Transverse colon (tissue), 4 donors: ENCODE measurements at places on chromosomes 7 and 10.

- DNase-seq: no peak
Observed at GRCh38 chr10:54396031-54396430, 405.0 kb downstream of the PCDH15 start.

DNA sequence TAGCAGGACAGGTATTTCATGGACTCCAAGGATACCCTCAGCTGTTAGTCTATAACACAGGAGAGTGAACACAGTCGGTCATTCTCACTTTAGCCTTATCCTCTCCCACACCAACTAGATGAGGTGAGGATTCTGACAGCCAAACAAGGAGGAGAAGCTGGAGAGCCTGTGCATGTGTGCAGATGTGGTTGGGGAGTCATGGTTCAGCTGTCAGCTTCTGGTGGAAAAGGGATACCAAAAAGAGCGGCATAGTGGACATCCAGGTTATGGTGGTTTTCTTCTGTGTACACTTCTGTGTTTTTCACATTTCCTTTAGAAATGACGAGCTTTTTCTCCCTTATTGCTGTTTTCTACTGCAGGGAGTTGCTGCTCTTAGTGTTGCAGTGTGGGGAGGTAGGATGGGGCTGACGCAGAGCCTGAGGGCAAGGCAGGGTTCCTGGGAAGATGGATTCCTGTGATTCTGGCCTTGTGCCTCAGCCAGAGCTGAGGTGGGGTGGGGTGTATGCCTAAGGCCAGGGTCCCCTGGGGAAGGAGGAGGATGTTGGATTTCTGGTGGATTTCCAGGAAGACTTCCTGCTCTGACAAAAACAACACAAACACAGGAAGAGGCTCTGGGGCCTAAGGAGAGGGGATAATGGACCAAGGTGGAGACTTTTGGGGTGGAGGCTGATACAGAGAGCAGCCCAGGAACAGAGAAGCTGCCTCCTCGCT lies 26.6 kb downstream of the PLAU start:
- DNase-seq: no peak

DNA sequence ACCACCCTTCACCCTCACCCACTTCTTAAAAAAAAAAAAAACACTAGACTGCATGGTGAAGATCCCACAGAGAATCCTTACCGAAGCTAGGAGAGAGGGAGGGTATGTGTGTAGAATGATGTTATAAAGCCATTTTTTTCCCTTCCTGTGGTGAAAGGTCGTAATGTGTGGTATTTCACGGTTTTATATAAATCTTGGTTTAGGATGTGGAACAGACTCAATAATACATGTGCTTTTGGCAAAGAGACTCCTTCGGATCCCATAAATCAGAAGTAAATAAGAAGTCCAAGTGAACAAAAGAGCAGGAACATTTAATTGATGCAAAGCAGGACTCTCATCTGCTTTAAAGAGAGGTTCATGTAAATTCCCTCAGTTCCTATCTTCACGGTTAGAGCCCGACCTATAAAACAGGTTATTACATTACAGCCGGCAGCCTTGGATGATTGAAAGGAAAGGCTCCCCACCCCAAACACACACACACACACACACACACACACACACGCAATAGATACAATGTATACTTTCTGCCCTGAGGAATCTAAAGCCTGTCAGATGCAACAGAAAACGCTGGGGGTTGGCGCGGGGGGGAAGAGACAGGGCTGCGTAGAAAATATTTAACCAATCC lies 8.8 kb downstream of the DLX5 start:
- no peak for DNase-seq

DNA sequence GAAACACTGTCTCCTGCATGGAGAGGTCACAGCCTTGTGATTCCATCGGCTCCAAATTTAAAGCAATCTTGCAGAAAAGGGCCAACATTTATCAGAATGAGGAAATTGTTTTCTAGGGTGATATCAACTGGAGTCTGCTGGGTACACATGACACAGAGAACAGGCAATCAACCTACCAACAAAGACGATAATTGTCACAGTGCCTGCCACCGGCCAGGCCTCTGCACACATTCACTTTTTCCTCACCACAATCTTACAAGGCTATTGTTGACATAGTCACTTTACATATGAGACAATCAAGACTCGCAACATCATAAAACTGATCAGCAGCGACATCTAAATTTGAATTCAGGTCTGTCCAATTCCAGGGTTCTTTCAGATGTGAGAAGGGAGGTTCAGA lies 189.4 kb downstream of the KCNMA1 start:
- DNase-seq: peak; percentile 20

DNA sequence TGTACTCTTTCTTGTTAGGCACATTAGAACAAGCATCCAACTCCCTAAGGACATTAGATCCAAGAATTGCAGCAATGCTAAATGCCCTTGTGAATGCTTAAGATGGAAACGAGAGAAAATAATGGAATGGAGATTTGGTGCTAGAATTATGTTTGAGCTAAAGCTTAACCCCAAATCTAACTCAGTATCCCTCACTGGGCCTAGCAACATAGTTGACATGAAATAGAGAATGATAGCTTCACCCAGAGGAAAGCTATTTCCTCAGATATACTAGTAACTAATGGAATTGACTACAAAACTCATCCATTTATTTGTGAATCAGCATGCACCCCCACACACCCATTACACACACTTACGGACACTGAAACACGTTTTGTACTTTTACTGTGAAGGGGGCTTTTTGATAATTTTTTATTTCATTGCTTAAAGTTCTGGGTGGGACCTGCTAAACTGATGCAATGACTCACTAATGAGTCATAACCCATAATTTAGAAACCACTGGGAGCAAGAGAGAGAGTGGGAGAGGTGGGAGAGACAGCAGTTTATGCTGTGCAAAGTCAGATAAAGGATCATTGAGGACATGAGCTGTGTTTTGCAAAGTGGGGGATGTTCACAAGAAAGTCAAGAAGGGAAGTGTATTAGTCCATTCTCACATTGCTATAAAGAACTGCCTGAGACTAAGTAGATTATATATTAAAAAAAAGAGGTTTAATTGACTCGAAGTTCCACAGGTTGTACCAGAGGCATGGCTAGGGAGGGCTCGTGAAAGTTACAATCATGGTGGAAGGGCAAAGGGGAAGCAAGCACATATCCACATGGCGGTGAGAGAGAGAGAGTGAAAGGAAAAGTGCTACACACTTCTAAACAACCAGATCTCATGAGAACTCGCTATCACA lies 382.7 kb downstream of the SFMBT2 start:
- DNase-seq: no peak

- DNase-seq: no peak
Observed at GRCh38 chr7:104133238-104133637, 74.6 kb downstream of the ORC5 start.

- no peak for DNase-seq
Observed at GRCh38 chr7:94052398-94053180, 48.4 kb upstream of the BET1 start.

GRCh38 chr10:110326351-110327032 lies 21.8 kb upstream of the SMNDC1 start:
- no peak for DNase-seq

GRCh38 chr10:29735628-29736365 lies 101.0 kb upstream of the SVIL start:
- DNase-seq: peak; percentile 92

DNA sequence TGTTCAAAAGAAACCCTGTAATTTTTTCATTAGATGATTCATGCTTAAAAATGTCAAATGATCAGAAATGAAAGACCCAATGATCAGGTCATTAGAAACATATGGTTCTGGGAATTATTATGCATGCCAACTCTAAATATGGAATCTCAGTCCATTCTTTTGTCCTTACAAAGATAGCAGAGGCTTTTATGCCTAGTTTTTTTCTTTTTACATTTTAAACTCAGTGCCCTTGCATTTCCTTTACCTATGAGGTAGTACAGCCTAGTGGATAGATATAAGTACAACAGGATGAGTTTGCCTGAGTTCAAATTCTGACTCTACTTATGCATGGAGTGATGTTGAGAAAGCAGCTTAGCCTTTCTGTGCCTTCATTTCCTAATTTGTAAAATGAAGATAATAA lies 392.9 kb downstream of the SUGCT start:
- no peak for DNase-seq

GRCh38 chr10:80664071-80664680 lies 126.5 kb downstream of the SH2D4B start:
- peak; percentile 86 for DNase-seq

DNA sequence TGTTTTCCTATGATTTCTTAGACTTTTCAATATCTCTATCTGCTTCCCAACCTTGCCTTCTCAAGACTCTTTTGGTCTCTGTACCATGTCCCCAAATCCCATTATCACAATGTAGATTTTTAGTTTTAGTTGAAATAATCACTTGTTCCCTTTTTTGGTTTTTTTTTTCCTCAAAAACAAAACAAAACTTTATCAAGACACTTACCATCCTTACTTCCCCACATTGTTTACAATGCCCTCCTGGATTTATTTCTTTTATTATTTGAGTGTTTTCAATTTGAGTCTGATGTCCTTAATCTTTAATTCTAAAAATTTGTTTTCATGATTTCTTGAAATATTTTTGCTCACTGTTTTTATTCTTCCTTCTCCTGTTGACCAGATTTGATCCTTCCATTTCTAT lies 112.6 kb downstream of the CPED1 start:
- DNase-seq: no peak
